Endodermal cell (in vitro differentiated cells): ENCODE measurements at places on chromosomes 4 and X. TPM values are rescaled to one million over a fixed set of nuclear protein-coding genes. Genes with fewer than 3 reads are reported as not detected.
A peak's percentile ranks its signal among the peaks of the same experiment; 100 is the strongest.

DNA sequence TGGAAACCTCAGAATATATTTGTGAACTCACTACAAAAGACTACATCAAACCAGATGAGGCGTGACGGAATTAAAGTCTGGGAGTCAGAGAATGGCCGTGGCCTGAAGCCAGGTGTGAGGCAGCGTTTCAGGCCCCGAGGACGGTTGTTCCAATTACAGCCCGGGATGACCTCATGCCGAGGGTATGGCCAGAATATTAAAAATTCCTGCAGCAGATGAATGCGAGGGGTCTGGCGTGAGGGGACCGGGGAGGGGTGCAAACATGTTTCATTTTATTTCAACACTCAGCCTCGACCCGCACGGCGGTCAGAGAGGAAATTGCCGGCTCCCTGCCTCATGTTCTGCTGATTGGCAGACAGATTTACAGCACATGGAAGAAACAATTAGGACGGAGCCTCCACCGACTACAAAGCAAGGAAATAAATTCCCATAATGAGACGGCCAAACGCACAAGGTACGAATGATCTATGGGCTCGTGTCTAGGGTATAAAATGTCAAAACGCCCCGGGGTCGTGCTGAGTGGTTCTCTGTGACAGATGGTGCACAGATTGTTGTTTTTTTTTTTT, 289.7 kb downstream of the SHOX start:
- no peaks in the 10 kb centered on the region for H3K36me3 ChIP-seq
- H3K4me3 ChIP-seq = no peak overlapping the region
- no peaks in the 10 kb centered on the region for H3K4me1 ChIP-seq
- H3K27ac ChIP-seq = peak overlapping the region; percentile 12
- H3K27me3 ChIP-seq = no peaks in the 10 kb centered on the region

GRCh38 chr4:138602664-138603063, 360.5 kb upstream of the SLC7A11 start:
- H3K4me1 ChIP-seq = no peaks in the 10 kb centered on the region
- no peak overlapping the region for H3K4me3 ChIP-seq
- no peaks in the 10 kb centered on the region for H3K36me3 ChIP-seq
- DNase-seq = no peak
- no peaks in the 10 kb centered on the region for H3K27me3 ChIP-seq

DNA sequence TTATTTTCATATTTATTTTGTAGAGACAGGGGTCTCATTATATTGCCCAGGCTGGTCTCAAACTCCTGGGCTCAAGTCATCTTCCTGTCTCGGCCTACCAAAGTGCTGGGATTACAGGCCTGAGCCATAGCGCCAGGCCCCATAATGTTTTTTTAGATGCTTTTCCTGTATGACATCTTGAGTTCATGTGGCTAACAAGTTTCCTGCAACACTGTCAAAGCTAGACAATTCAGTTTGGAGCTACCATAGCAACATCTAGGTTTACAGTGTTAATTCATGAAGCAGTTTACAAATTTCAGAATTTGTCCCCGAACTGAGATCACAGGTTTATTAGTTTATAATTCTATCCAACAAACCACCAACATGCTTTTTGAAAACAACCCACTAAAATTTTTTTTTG, 6.4 kb upstream of the IL13RA2 start:
- no peak overlapping the region for H3K27ac ChIP-seq
- no peaks in the 10 kb centered on the region for H3K4me1 ChIP-seq
- H3K36me3 ChIP-seq = no peaks in the 10 kb centered on the region
- no peak for DNase-seq
- H3K4me3 ChIP-seq = no peak overlapping the region

DNA sequence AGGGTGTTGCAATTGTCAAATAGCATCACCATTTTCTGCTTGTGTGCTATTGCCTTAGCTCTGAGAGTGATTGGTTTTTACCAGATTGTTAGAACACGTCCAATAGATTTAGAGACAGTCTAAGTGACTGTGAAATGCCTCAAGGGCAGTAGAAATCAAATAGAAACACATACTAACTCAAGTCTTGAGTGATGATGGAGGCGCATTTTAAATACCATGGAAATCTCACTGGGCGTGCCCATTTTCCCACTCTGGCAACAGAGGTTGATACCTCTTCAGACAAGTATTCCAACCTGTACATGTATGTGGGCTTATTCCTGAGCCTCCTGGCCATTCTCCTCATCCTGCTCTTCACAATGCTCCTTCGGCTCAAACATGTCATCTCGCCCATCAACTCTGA, 7.2 kb downstream of the SERTM2 start:
- H3K27me3 ChIP-seq = peaks cover 26% of the 10 kb centered on the region
- H3K4me1 ChIP-seq = no peaks in the 10 kb centered on the region
- H3K4me3 ChIP-seq = no peak overlapping the region
- no peak for DNase-seq
- H3K27ac ChIP-seq = peak overlapping the region; percentile 79

DNA sequence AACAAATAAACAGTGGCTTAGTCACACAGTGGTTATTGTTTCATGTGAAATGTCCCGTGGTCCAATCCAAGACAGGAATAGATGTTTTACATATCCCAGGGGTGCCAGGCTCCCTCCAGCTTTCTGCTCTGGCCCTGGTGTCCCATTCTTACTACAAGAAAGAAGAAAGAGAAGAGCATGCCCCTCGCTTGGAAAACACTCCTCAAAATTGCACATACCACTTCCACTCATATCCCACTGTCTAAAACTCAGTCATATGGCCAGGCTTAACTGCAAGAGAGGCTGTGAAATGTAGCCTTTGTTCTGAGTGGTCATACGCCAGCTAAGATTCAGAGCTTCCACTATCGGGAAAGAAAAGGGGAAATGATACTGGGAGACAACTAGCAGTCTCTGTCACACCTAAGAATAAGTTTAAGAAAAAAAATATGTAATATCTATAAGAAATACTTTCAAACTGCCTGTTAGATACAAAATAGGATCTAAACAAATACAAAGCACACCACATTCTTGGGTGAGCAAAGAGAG, 306.8 kb upstream of the FAM241A start:
- no peaks in the 10 kb centered on the region for H3K4me1 ChIP-seq
- H3K4me3 ChIP-seq = no peak overlapping the region
- no peak for DNase-seq
- no peak overlapping the region for H3K27ac ChIP-seq
- H3K27me3 ChIP-seq = no peaks in the 10 kb centered on the region

The TMPRSS11F gene
- not detected in 3 replicates for total RNA-seq

- no peaks in the 10 kb centered on the region for H3K4me1 ChIP-seq
- peak overlapping the region; percentile 66 for H3K27ac ChIP-seq
- peak; percentile 81 for DNase-seq
These were observed 736 bp downstream of the IDS start for GRCh38 chrX:149504226-149504914.

DNA sequence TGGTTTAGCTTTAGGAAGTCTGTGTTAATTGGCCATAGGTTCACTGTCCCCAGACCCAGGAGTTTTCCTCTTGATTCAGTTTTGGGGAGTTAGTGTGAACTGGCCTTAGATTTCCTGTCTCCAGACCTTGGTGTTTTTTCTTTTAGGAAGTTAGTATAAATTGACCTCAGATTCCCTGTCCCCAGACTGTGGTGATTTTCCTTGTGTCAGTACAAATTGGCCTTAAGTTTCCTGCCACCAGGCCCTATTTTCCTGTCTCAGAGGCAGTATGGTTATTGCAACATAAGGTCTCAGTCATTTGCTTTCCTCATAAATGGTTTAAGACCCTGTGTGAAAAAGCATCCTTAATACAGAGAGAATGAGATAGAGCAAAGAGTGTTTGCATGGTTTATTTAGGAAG, 595.8 kb downstream of the NLGN4X start:
- no peaks in the 10 kb centered on the region for H3K27me3 ChIP-seq
- peaks cover 4% of the 10 kb centered on the region for H3K36me3 ChIP-seq
- no peak for DNase-seq
- no peak overlapping the region for H3K27ac ChIP-seq
- H3K4me3 ChIP-seq = peak overlapping the region; percentile 74
- H3K4me1 ChIP-seq = no peaks in the 10 kb centered on the region

The TGIF2LX gene
- not detected in 3 replicates for total RNA-seq

- H3K36me3 ChIP-seq = no peaks in the 10 kb centered on the region
- H3K4me3 ChIP-seq = no peak overlapping the region
- DNase-seq = no peak
- peaks cover 11% of the 10 kb centered on the region for H3K4me1 ChIP-seq
- no peak overlapping the region for H3K27ac ChIP-seq
- no peaks in the 10 kb centered on the region for H3K27me3 ChIP-seq
These were observed 25.5 kb downstream of the IRF2 start for GRCh38 chr4:184448821-184449220.

The SCARB2 gene
- 41.0 and 45.8 TPM in 2 replicates for total RNA-seq

DNA sequence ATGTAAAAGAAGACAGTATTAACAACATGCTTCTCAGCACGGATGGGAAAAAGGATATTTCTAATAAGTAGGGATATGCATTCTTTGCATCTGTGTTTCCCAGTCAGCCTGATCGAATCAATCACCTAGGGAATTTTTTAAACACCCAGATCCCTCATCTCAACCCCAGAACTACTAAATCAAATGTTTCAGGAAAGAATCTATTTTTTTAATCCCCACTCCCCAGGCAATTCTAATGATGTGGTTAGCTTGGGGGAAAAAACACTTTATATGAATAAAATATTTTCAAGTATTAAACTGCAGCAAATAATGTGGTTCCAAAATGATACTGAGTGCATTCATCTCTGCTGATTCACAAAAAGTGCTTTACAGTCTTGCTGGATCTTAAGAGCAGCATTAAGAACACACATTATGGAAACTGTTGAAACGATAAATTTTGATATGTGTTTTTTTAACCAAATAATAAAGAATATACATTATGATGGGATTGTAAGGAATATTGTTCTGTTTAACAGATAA, 68.7 kb upstream of the GUCY1A1 start:
- no peak overlapping the region for H3K27ac ChIP-seq
- DNase-seq = no peak
- peaks cover 5% of the 10 kb centered on the region for H3K4me1 ChIP-seq
- no peaks in the 10 kb centered on the region for H3K36me3 ChIP-seq
- no peak overlapping the region for H3K4me3 ChIP-seq
- H3K27me3 ChIP-seq = no peaks in the 10 kb centered on the region

- no peaks in the 10 kb centered on the region for H3K27me3 ChIP-seq
- peak overlapping the region; percentile 85 for H3K4me3 ChIP-seq
- no peaks in the 10 kb centered on the region for H3K4me1 ChIP-seq
- DNase-seq = no peak
- H3K27ac ChIP-seq = peak overlapping the region; percentile 79
These were observed 15.4 kb downstream of the UTP3 start for GRCh38 chr4:70703619-70704214.

DNA sequence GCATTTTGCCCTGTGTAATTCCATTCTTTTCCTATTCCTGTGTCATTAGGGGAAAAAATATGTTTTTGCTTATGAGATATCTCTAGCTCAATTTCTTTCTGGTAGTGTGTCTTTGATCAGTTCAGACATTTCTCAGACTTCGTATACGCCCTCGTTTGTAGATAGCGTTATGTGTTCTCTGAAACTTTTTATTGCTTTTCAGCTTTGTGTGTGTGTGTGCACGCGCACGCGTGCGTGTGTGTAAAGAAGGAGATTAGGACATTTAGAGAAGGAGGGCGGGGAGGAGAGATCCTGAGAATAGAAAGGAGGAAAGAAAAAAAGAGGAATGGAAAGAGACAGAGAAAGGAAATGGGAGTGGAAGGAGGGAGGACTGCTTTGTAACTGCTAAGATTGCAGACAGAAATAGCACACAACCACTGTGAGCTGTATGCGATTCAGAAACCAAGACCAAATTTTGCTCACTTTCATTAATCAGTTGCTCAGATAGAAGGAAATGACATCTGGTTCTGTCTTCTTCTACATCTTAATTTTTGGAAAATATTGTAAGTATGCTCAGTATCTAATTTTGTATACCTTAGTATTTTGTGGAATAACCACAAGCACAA, at the start of gene RXFP1:
Gene RXFP1 (plus strand): TSS at position 399 of the 605 bp plus-strand sequence. CDS start 95 bp downstream, at position 494.
- no peaks in the 10 kb centered on the region for H3K4me1 ChIP-seq
- no peaks in the 10 kb centered on the region for H3K36me3 ChIP-seq
- H3K4me3 ChIP-seq = no peak within 1 kb of the TSS
- H3K27ac ChIP-seq = no peak within 1 kb of the TSS

DNA sequence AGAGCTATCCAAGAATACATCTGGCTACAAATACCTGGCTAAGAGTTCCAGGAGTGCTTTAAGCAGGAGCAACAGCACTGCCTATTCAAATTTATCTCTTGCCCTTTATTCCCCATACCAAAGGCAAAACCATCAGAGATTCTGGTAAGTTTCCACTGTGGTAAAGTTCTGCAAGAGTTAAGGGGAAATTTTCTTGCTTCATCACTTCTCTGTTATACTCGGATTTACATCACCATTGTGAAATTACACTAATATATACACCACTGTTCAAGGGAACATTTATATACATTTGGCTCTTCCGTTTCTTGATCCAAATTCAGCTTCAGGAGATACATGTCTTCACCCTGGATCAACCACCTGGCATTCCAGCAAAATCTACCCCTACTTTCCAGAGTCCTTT, 70.8 kb upstream of the PTPN13 start:
- no peak overlapping the region for H3K27ac ChIP-seq
- no peak for DNase-seq
- no peak overlapping the region for H3K4me3 ChIP-seq

GRCh38 chrX:111521169-111521568, 9.7 kb downstream of the SERTM2 start:
- no peaks in the 10 kb centered on the region for H3K36me3 ChIP-seq
- H3K27ac ChIP-seq = no peak overlapping the region
- H3K4me1 ChIP-seq = no peaks in the 10 kb centered on the region
- H3K27me3 ChIP-seq = peaks cover 26% of the 10 kb centered on the region

The GRID2 gene
- 40.4 to 53.1 TPM (median 41.7 TPM) in 3 replicates for total RNA-seq

The HTATSF1 gene
- total RNA-seq = 42.9 to 75.5 TPM (median 66.9 TPM) in 3 replicates
